ENCODE measurements at places on chromosomes 7 and 10.

DNA sequence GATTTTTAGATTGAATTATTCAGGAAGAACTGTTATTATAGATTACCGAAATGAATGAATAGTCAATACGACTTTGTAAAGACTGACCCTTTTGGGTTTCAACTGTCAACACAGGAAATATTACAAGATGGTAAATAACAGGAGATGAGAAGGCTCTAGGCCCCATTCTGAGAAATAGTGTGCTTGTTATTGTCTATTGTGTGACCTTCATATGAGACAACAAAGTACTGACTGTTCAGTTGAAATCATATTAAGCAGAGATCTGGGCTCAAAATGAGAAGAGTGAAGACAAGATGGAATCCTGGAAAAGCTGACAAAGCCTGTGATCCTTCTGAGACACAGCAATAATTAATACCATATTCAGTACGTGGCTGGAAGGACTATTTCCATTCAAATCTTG lies 503.8 kb downstream of the INHBA start:
- no peak for DNase-seq

DNA sequence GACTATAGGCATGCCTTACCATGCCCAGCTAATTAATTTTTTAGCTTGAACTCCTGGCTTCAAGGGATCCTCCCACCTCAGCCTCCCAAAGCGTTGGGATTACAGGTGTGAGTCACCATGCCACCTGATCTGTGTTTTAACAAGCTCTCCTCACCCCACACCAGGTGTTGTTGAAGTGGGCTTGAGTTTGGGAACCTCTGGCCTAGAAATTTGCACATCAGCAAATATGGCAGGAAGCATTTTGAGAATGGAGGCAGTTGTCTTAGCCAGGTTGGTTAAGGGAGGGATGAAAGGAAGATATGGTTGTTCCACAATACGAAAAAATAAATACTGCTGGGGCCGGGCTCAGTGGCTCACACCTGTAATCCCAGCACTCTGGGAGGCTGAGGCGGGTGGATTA lies 433.1 kb downstream of the TYW1 start:
- DNase-seq: no peak

DNA sequence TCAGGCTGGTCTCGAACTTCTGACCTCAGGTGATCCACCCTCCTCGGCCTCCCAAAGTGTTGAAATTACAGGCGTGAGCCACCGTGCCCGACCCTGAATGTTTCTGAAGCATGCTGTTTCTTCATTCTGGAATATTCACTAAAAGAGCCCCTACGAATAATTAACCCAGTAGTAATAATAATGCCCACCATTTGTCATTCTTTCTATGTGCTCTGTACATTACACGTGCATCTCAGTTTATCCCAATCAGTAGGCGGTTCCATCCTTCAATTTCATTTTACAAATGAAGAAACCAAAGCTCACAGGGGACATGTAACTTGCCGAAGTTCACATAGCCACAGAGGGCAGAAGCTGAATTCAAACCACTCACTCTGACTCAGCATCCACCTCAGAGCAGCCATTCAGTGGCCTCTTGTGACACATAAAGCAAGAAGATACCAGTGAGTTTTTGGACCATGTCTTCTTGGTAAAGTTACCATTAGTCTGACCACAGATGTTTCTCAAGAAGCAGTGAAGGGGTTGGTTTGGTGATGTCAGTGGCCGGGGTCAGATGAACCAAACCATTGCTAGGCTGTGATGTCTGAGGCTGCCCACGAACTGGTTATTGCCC lies 71.9 kb upstream of the DUSP5 start:
- peak; percentile 72 for DNase-seq

- no peak for DNase-seq
Observed at GRCh38 chr7:31121601-31122000, 69.5 kb downstream of the ADCYAP1R1 start.

DNA sequence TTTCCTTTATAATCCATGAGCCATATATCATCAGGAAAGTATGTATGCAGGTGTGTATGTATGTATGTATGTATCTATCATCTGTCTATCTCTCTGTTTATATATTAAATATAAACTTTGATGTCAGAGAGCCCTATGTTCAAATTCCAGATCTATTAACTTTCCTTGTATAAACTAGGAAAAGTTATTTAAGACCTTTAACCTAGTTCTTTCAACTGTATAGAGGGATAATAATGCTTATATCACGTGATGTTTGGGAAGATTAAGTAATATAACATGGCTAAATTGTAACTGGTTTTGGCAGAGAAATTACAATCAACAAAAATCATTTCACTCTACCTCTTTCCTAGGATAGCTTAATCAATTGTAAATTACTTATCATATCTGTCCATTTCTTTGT lies 628.3 kb upstream of the IGFBP3 start:
- DNase-seq: no peak
